T-cell (primary cell): ENCODE measurements at places on chromosomes 7 and 10. TPM values are rescaled to one million over a fixed set of nuclear protein-coding genes. Genes with fewer than 3 reads are reported as not detected.

CCDC3 gene
- not detected for total RNA-seq

LAMB1 gene
- total RNA-seq: 1.4 TPM

CYP26A1 gene
- total RNA-seq: not detected

GIMAP2 gene
- total RNA-seq: 196 TPM

SLC39A12 gene
- total RNA-seq: not detected
